T-helper 9 cell (primary cell): ENCODE measurements at places on chromosomes 4 and X.

DNA sequence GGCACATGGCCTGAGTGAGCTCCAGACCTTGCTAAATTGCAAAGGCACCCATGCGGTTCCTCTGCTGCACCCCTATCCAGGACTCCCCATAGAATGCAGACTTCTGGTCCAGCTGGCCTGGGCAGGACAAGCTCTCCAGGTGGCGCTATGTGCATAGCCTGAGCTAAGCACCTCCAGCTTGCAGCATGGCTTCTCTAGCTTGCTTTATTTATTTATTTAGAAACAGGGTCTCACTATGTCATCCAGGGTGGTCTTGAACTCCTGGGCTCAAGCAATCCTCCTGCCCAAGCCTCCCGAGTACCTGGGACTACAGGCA, 5.5 kb upstream of the WFS1 start:
- DNase-seq: no peak

GRCh38 chrX:46704767-46705386, 54.0 kb downstream of the SLC9A7 start:
- DNase-seq: no peak

DNA sequence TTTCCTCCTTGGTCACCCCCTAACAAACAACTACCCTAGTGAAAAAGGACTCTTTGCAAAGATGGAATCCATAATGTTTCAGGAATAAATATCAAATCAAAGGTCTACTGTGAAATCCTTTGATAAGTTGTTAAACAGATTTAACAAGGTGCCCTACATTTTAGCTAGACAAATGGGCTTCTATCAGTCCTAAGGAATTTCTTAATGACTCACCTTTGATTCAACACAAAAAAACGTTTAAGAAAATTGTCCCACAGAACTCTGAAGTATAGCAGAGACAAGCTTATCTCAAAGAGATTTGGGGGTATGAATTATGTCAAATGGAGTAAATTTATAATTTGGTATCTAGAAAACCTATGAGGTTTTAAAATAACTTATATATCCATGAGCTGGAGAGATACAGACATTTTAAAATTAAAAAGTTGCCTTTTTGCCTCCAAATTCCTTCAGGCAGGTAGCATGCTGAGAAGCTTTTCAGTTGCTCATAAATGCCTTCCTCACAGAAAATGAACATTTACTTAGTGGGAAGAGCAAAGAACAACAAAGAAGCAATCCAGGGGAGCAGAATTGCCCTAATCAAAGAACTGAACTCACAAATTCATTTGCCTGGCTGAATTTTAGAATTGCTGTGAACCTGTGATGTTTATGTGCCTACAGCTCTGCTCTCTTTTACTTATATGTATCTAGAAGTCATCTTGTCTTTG, 649.3 kb downstream of the STPG2 start:
- DNase-seq: no peak

- no peak for DNase-seq
These were observed 69.9 kb downstream of the CPE start for GRCh38 chr4:165448700-165449099.

DNA sequence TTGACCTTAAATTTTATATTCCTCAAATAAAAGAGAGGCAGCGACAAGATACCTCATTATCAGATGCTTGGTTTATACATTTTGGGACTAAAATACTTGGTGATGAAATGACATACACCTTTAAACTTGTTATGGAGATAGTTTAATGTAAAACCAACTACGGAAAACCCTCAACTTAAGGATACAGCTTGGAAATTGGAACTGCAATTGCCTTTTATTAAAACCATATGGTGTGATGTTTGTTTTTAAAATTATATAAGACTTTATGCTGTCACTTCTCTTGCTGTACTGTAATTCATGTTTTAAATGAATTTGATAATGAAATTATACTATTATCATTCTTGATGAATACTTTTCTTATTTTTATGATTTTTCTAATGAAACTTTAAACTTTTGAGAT, 25.9 kb downstream of the METTL14 start:
- DNase-seq: no peak

DNA sequence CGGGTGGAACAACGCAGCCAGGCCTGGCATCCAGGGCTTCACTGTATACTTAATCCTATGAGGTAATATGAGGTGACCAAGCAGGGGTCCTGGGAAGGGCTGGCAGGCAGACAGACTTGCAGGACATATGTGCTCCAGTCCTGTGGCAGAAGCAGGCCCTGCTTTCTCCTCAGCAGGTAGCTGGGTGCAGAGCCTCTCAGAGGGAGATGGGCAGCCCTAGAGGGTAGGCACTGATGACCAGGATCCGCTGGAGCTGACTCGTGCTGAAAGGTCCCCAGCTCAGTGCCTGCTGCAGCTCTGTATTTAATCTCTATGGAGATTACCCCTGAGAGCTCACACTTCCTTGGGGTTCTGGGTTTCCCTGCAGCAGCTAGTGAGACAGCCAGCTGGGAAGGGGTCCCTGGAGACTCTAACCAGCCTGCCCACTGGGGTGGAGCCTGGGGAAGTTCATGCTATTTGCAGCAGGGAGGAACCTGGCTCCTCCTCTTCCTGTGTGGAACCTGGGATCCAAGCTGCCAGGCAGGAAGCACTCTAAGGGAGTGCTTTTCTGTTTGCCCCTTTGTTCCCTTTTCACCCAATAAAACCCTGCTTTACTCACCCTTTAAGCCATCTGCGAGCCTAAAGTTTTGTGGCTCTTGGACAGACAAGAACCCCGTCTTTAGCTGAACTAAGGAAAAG, 339.2 kb downstream of the DCAF12L2 start:
- DNase-seq: no peak

GRCh38 chrX:100685284-100685996, 41.4 kb downstream of the SRPX2 start:
- DNase-seq: peak; percentile 49

GRCh38 chr4:141240671-141241070, 20.0 kb downstream of the ZNF330 start:
- DNase-seq: no peak

GRCh38 chr4:187090401-187090800, 366.7 kb upstream of the FAT1 start:
- no peak for DNase-seq

DNA sequence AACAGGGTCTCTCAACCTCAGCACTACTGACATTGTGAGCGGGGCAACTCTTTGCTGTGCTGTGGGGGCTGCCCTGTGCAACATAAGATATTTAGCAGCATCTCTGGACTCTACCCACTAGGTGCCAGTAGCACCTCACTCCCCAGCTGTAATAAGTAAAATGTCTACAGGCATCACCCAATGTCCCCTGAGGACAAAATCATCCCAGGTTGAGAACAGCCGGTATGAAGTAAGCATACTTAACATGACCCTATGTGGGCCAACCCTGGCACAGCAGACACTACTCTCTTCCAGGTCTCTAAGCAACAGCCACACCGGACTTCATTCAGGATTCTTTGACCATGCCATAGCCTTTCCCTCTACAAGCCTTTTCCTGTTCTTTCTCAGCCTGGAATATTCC, 10.5 kb upstream of the MGST2 start:
- no peak for DNase-seq

DNA sequence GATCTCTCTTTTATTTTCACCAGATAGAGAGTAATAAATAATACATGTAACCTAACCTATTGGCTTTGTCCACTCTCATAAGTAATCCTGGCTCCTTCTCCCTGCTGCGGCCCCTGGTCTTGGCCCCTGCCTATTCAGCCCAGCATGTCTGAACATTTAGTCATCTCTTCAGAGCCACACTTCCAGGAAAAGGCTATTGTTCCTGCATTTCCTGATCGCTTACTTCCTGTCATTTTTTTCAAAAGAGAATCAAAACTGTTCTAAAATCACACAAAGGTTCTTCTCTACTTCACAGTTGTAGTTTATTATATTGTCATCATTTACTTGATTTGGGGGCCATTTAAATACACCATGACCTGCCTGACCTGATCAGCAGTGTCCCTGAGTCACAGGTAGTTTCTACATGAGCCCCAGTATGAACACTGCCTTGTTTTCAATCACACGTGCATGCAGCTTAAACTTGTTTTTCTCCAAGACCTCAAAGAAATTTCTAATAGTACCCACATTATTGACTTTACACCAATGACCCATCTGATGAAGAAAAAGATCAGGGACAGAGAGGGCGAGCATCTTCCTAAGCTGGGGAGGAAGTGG, 47.4 kb upstream of the KDR start:
- no peak for DNase-seq

GRCh38 chr4:150625033-150625432, 43.1 kb downstream of the MAB21L2 start:
- DNase-seq: no peak

- no peak for DNase-seq
These were observed 70.9 kb upstream of the UGT2B7 start for GRCh38 chr4:69025191-69025998.

DNA sequence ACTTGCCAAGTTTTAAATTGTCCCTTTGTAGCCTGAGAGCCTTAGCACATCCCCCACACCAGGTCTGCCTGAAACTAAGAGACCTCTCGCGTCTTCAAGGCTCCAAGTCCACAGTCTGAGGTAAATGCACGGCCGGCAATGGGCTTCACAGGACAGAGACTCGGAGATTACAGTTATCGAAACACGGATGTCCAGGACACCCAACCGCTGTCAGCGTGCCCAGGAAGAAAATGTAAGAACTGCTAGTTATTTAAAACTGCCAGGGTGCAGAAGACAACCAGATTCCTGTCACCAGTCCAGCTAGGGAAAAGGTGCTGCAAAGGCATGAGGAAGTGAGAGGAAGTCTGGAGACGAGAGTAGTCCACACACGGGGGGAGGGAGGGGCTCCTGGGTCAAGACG, 28.9 kb downstream of the ZNF827 start:
- DNase-seq: no peak
